Stimulated activated CD4-positive, alpha-beta T cell treated with anti-CD3 and anti-CD28 coated beads, Interleukin-15, amount 100 ng/mL, for 24 hours (primary cell): ENCODE measurements at places on chromosomes 11 and 22.
A peak's percentile ranks its signal among the peaks of the same experiment; 100 is the strongest.

GRCh38 chr11:59992425-59992824 lies 24.6 kb upstream of the OOSP4B start:
- DNase-seq, result no peak

DNA sequence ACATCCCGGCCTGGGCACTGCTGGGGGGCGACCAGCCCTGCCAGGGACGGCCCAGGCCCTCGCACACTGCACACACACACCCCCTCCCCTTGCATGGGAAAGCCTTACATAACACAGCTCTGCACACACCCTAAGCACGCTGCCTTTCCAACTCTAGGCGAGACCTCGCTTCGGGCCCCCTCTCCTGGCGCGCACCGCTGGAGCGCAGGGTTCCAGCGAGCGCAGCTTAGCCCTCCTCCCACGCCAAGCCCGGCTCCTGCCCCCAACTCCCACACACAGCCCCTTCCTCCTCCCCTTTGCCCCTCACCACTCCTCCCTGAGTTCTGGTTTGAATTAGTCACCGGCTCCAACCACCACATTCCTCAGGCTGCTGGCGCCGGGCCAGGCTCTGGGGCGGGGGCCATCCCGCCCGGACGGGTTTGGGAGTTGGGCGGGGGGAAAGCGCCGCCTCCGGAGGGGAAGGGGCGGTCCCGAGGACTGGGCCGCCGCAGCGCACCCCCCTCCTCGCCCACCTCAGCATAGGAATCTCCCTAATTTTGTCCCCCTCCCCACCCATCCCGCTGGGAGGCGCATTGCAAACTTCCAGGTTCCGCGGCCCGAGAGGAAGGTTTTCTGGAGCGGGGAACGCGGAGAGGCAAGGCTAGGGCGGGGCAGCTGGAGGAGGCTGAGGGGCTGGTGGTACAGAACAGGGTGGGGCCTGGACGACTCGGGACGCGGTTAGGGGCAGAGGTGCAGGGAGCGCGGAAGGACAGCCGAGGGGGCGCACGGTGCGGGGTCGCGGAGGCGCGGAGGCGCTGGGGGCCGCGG lies 966 bp downstream of the AHNAK start:
- peak; percentile 76 for DNase-seq

DNA sequence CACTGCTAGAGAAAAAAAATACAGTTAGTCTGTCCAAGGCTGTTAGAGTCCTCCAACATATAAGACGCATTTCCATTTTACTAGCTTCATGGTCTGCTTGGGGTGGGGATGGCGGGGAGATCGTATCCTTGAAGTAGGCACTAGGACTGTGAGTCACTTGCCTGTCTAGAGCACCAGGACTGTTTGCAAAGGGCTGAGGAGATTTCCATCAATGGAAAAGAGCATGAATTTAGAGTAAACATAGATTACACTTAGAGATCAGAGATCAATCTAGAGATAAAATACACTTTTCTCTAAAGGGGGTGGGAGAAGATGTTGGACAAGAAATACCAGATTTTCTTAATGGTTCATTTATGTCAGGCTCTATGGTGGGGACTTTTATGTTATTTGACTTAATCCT lies 1.7 kb upstream of the MS4A7 start:
- no peak for DNase-seq

- no peak for DNase-seq
Measured at GRCh38 chr11:72815110-72815618, 953 bp downstream of the ATG16L2 start.

DNA sequence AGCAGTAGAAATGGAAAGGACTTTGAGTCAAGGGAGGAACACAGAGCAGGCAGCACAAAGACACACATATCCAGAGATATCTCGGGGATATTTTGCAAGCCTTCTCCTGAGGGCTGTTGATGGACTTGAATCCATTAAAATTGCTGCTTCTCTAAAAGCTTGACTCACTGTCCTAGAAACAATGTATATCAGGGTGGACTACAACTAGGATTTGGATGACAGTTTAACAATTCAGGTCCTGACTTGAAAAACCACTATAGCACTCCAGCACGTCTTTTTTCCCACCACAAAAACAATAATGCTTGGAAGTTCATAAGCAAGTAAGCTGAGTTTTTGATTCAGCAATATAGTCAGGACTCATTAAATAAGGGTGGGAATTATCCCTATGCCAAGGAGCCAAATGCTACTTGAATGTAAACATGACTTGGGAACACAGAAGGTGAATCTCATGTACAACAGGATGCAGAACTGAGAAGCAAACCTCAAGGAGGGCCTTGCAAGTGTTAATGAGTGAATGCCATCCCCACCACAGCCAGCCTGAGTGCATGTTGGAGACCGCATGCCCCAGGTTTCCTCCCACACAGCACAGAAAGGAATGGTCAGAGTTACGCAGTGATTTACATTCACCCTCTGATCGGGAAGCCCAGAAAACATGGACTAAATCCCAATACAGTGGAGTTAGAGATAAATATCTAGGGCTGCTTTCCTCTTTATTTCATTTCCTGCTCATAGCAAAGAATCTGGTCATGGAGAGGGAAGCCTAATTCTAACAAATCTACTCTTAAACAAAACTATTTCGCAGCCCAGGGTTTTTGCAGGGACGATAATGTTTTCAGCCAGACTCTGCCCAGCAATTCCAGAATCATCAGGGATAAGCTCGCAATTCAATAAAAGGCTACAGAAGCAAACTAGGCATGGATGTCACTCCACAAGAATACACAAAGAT lies 98.4 kb upstream of the OR9G4 start:
- no peak for DNase-seq

GRCh38 chr22:22959147-22959827 lies 71.7 kb downstream of the IGLL5 start:
- DNase-seq, result peak; percentile 80

DNA sequence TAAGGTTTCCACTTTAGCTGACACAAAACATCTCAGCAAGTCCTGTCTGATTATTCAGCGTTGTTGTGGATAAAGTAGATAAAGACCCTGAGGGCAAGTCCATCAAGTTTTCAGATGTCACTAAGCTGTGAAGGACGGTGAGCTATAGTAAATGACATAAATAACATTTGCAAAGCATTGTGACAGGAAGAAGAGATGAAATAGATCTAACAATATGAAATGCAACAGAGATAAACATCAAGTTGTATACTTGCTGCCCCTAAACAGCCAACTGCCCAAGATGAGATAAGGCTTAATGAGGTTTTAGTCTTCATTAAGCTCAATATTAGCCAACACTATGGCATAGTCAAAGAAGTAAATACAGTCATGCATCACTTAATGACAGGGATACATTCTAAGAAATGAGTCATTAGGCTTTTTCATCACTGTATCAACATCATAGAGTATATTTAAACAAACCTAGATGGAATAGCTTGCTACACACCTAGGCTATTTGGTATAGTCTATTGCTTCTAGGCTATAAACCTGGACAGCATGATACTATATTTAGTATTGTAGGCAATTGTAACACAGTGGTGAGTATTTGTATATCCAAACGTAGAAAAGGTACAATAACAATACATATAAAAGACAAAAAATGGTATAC lies 625.1 kb upstream of the ANO5 start:
- no peak for DNase-seq

DNA sequence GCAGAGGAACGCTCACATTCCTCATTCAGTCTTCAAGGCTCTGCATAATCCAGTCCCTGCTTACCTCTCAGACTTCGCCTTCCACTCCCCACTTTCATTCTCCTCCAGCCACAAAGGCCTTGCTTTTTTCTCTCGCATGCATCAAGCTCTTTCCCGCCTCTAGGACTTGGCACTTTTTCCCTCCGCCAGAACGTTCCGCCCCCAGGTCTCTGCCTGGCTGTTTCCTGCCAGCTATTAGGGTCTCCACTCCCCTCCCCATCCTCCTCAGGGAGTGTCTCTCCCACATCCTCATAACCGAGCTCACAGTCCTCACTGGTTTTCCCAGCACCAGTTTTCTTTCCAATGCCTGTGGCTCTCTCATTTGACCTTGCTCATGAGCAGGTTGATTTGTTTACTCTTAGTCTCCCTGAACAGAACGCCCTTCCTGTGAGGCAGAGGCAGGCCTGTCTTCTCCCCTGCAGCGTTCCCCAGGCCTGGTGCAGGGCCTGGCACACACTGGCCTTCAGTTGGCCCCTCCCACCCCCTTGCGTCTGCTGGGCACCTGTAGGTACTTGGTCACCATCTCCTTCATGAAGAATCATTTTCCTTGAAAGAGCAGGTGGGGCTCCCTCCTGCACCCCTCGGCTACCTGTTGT lies 75.2 kb downstream of the RTL6 start:
- DNase-seq, result no peak

GRCh38 chr11:47018637-47019036 lies 82.1 kb downstream of the CSTPP1 start:
- DNase-seq, result no peak

- DNase-seq, result no peak
Measured at GRCh38 chr11:95149651-95150364, 60.2 kb downstream of the ENDOD1 start.

DNA sequence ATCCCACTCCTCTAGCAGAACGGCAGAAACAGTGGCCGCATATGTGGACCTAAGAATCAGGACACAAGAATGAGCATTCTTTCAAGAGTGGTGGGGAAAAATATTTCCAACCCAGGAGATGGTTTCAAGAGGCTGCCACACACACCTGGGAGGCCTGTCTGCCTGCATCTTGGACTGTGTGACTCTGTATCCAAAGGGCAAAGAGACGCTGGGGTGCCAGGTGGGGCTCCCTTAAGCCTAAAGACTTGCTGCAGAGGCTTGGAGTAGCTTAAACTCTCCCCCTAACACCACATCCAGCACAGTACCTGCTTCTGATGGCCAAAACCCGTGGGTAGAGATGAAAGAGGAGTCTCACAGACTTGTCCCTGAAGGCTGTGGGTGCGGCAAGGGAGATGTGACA lies 3.5 kb downstream of the CXCR5 start:
- DNase-seq, result no peak

DNA sequence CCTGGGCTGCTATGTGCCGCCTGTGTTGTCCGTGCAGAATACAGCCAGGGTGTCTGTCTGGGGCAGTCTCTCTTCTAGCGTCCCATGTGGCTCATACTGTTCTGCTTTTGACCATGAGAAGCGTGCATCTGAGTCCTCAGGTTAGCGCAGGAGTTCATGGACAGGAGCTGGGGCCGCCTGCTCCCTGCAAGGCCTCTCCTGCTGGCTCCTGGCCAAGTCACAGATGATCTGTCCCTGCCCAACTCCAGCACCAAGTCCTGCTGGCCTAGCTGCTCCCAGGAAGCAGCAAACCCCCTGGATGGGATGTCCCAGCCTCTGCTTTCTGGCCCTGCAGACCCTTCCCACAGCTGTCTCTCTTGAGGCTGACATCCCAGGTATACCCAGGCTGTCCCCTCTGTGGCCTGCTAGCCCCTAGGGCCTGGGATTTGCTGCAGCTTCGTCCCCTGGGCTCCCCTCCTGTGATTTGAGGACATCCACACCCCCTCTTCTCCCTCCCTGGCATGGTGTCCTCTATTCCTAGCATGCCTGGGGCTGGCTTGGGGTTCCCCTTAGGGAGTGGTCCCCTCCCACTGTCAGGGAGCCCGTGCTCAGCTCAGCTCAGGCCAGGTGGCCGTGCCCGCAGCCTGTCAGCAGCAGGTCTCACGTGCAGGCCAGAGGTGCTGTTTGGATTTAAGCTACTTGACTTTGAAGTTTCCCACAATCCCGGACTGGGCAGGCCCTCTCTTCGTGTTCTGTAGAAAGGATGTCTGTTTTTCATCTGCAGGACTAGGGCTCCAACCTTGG lies 17.8 kb downstream of the PRR5 start:
- DNase-seq, result no peak

DNA sequence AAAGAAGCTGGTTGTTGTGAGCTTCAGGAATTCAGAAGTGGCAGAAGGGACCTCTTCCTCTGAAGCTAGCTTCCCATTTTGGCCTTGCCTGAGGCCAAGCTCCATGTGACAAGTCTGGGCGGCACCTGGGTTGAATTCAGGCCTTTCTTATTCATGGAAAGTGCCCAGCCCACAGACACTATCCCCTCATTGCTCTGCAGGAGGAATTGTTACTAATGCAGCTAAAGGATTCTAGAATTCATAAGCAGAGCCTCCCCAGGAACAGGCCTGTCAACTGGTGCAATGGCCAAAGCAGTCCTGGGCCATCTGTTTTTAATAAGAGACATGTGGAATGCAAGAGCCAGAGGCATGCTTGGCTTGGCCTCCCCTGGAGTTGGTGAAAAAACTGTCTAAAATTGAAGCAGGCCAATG lies 71.4 kb downstream of the SLC1A2 start:
- DNase-seq, result no peak

DNA sequence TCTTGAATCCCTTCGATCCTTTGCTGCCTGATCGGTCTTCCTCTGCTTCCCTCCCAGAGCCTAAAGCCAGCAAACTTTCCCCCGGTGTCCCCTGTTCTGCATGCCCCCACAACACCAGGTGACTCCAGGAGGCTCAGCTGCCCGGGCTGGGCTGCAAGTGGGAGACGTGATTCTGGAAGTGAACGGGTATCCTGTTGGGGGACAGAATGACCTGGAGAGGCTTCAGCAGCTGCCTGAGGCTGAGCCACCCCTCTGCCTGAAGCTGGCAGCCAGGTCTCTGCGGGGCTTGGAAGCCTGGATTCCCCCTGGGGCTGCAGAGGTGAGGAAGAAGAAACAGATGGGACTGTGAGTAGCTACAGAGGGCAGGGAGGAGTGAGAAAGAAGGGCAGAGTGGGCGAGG lies 3.6 kb downstream of the NHERF4 start:
- no peak for DNase-seq

GRCh38 chr11:132844956-132845696 lies 687.2 kb downstream of the OPCML start:
- no peak for DNase-seq

DNA sequence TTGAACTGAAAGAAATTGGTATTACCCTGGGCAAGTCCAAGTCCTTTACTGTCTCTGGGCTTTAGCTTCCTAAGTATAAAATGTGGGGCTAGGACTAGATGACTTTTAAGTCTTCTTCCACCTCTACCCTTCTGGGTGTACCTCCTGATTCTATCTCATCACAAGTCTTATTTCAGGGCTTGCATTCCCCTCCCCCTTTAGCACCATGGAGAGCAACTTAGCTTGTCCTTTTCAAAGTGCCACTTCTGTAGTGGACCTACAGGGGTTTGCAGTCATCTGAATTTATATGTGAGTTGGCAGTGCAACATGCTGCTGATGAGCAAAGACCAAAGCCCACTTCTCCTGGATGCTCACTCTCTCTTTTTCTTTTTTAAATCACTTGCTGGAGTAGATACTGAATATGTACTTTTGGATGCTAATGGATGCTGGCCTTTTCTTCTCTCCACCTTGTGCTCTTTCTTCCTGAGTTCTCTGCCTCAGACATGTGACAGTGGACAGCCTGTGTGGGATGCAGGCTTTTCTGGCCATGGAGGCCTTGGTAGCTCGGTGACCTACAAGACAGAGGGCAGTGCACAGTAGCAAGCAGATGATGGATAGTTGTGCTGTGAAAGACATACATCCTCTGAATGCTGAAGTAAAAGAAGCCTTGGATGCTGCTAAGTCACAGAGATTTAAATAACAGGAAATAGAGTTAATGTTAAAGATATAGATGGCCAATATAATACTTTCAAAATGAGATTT lies 185.0 kb downstream of the NELL1 start:
- DNase-seq, result no peak

GRCh38 chr22:36641902-36642640 lies 61.5 kb downstream of the CACNG2 start:
- DNase-seq, result no peak

- DNase-seq, result no peak
Measured at GRCh38 chr22:17302616-17303015, 66.6 kb upstream of the CECR2 start.
